Breast epithelium (tissue), 4 donors: ENCODE measurements at places on chromosomes 6 and 20. TPM values are rescaled to one million over a fixed set of nuclear protein-coding genes. Genes with fewer than 3 reads are reported as not detected.

GRCh38 chr20:44696315-44696714, 18.9 kb upstream of the CCN5 start:
- no peak overlapping the region for H3K4me3 ChIP-seq
- H3K4me1 ChIP-seq, result no peaks in the 10 kb centered on the region
- H3K36me3 ChIP-seq, result no peaks in the 10 kb centered on the region
- no peak for DNase-seq
- H3K27me3 ChIP-seq, result no peaks in the 10 kb centered on the region

DNA sequence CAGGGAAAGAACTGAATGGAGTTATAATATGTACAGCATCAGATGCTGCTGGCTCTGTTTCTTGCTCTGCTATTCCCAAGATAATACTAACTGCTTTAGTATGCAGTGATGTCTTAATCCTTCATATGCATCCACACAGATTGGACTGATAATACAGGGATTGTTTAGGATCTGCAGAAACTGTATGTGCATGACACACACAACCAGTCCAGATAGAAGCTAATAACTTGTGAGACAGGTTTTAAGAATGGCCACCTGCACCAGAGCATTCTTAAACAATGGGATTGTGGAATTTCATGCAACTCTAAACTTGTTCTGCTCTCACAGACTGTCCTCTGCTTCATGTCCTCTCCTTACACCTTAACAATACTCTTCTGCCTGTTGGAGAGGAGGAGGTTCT, 90.9 kb downstream of the SPTLC3 start:
- no peak overlapping the region for H3K27ac ChIP-seq
- no peak for DNase-seq
- no peaks in the 10 kb centered on the region for H3K36me3 ChIP-seq
- H3K27me3 ChIP-seq, result no peaks in the 10 kb centered on the region
- H3K4me3 ChIP-seq, result no peak overlapping the region

GRCh38 chr6:90190131-90190530, 106.5 kb downstream of the BACH2 start:
- H3K4me1 ChIP-seq, result no peaks in the 10 kb centered on the region
- H3K4me3 ChIP-seq, result no peak overlapping the region
- no peaks in the 10 kb centered on the region for H3K36me3 ChIP-seq
- no peak overlapping the region for H3K27ac ChIP-seq
- DNase-seq, result no peak

SLC17A1 gene
- total RNA-seq, result not detected
